ENCODE measurements at places on chromosomes 7 and 10.

DNA sequence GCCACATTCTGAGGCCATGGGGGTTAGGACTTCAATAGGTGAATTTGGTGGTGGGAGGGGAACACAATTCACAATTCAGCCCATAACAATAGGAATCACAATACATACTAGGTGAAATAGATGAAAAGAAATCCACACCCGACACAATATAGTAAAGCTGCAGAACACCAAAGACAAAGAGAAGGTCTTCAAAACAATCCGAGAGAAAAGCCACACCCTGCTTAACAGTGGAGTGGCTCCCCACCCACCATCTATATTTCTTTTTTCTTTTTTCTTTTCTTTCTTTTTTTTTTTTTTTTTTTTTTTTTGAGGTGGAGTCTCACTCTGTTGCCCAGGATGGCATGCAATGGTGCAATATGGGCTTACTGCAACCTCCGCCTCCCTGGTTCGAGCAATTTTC lies 14.7 kb upstream of the TIAL1 start:
- no peak for DNase-seq

GRCh38 chr7:45114926-45115325 lies 3.4 kb upstream of the TBRG4 start:
- DNase-seq: no peak

- DNase-seq: no peak
These were observed 108.5 kb upstream of the ANLN start for GRCh38 chr7:36280840-36281812.

DNA sequence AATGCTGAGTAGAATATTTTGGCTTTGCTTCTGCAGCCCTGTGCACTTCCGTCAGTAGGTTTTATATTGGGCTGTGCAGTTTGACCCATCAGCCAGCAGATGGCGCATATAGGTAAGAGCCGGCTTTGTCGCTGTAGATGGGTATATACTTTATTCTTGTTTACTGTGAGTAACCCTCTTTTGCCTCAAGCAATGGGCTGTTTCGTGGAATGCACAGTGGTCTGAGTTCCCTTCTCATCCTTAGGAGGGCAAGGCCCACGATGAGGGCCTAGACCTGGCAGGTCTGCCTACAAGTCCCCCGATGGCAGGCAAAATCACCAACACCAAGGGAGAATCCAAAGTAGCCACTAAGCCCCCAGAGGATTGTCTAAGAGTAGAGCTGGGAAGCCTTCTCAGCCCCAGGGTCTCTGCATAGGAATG lies 1002.9 kb upstream of the KCND2 start:
- peak; percentile 76 for DNase-seq

GRCh38 chr10:23171232-23171876 lies 20.8 kb upstream of the PTF1A start:
- DNase-seq: no peak

DNA sequence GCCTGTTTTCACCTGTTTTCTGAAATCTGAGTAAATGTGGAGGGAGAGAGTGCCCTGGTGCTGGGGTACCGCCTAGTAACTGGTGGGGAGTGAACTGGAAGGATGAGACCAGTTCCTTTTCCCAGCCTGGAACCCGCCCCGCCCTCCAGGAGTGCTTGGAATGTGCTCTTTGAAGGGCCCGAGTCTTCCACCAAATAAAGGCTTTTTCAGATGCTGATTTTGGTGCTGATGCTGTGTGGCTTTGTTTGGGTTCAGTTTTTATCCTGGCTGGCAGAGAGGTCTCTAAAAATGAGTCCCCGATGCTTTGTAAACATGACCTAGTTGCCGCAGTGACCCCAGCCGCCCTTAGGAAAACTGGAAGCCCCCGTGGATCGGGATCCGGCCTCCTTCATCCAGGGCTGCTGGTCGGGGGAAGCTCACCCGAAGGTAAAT lies 25.9 kb downstream of the FOXK1 start:
- no peak for DNase-seq

DNA sequence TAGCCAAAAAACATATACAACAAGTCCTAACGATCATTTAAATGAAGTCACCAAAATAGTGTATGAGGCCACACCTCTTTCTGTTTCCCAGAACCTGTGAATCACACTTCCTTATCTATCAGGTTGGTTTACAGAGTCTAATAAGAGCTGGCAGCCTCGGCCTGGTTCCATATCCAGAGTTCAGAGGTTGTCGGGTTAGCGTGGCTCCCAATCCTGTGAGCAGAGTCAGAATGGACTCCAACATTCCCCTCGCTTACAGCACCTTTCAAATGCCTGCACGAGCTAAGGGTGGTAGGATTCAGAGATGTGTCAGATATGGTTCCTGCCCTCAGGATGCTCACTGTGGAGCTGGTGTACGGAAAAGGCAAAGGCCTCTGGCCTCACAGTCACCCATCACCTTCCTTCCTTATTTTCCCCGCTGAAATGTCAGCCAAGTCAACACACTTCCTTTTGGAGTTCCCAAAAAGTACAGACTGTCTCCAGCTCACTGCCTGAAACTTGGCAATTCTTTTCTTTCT lies 6.0 kb downstream of the IL15RA start:
- DNase-seq: no peak

DNA sequence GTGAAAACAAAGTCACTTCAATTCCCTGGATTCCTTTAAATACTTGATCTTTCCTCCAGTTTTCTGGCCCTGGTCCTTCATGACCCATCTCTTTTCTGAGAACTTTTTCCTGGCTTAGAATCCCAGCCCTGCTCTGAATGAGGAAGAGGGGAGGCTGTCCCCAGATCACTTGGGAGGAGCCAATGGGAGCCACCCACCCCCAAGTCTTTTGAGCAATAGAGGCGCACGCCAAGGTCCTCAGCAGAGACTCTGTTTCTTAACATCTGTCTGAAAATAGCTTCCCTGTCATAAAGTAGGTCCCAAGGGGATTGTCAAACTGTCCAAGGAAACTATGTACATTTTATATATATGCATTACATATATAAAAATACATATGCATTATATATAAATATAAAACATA lies 126.8 kb downstream of the ADRA2A start:
- DNase-seq: no peak

- no peak for DNase-seq
These were observed 17.8 kb upstream of the MAGI2 start for GRCh38 chr7:79471283-79471682.

- DNase-seq: peak; percentile 93
These were observed 197.4 kb downstream of the RNLS start for GRCh38 chr10:88385601-88386203.

GRCh38 chr7:14505906-14506305 lies 396.6 kb downstream of the DGKB start:
- DNase-seq: no peak
